Stimulated activated CD4-positive, alpha-beta T cell treated with anti-CD3 and anti-CD28 coated beads, Interleukin-15, amount 100 ng/mL, for 1 hour (primary cell): ENCODE measurements at places on chromosomes 7 and 10.

GRCh38 chr7:11779864-11780674 lies 51.9 kb downstream of the THSD7A start:
- no peak for DNase-seq

- DNase-seq: no peak
Observed at GRCh38 chr10:867807-868206, 63.7 kb downstream of the LARP4B start.

DNA sequence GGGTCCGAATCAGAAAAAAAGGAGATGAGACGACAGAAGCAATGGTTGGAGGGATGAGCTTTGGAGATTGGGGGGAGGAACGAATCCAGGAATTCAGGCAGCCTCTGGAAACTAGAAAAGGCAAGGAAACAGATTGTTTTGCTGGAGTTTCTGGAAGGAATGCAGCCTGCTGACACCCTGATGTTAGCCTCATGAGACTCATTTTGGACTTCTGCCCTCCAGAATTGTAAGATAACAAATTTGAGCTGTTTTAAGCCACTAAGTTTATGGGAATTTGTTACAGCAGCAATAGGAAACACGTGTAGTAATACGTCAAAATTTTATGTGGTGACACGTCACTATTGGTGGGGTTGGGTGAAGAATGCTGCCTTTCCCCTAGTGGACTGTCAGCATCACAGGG lies 25.6 kb upstream of the NPS start:
- DNase-seq: no peak

DNA sequence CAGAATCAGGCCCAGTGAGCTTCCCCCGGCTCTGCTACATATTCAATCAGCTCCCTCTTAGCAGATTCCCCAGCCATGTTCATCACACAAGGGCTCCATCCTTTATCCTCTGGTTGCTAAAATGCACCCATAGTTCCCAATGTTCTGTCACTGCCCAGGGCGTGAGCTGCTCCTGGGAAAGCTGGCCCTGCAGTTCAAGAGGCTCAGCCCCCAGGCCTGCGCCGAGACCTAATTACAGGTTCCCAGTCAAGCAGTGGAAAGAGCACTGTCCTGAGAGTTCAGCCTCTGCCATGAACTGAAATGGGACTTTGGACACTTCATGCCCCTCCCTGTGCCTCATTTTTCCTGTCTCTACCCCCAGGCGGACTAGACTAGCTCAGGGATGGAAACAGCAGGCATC lies 75.6 kb downstream of the GPR26 start:
- no peak for DNase-seq
